ENCODE measurements at places on chromosomes 12 and 14.

GRCh38 chr12:121939186-121939585 is 20.8 kb downstream of the CFAP251 start:
- DNase-seq: no peak

DNA sequence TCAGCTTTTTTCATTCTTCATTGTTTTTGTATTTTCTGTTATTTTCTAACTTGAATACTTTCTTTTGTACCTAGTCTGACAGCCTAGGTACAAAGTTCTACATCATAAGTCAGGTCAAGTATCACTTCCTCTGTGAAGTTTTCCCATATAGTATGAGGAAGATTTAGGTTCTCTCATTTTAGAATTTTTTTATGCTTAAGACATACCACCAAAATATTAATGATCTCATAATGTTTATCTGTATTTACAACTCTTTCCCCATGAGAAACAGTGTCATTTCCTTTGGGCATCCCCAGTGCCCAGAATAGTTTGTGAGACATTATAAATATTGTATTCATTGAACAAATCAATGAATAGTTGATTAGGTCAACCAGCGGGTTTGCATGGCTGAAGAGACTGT is 3.1 kb upstream of the ATF7IP start:
- no peak for DNase-seq

- no peak for DNase-seq
Measured at GRCh38 chr12:40342010-40342409, 117.2 kb downstream of the LRRK2 start.

- DNase-seq: peak; percentile 84
Measured at GRCh38 chr12:6869049-6870021, 2.0 kb downstream of the TPI1 start.

DNA sequence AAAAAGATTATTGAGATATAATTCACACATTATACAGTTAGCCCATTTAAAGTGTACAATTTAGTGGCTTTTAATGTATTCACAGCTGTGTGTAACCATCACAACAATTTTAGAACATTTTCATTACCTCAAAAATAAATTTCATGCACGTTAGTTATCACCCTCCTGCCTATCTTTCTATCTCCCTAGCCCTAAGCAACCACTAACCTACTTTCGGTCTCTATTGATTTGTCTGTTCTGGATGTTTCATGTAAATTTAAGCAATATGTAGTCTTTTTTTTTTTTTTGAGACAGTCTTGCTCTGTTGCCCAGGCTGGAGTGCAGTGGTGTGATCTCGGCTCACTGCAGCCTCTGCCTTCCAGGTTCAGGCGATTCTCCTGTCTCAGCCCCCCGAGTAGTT is 439.4 kb downstream of the PCNX1 start:
- DNase-seq: no peak

DNA sequence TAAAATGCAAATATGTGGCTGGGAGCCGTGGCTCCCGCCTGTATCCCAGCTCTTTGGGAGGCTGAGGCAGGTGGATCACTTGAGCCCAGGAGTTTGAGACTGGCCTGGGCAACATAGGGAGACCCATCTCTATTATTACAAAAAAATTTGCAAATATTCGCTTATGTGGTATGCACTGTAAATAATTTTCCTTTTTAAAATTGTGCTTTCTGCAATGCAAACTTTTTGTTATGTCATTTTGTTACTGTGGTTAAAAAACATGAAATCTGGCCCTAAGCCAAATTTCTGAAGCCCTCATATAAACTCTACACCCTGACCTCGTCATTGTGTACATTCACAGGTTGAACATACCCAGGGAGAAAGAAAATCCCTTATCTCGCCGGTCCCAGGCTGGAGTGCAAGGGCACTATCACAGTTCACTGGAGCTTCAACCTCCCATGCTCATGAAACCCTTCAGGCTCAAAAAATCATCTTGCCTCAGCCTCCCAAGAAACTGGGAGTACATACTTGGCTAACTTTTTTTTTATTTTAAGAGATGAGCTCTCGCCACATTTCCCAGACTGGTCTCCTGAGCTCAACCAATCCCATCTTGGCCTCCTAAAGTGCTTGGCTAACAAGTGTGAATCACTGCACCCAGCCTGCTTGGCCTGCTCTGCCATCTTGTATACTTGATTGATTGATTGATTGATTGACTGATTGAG is 24.7 kb downstream of the TRAPPC6B start:
- no peak for DNase-seq

DNA sequence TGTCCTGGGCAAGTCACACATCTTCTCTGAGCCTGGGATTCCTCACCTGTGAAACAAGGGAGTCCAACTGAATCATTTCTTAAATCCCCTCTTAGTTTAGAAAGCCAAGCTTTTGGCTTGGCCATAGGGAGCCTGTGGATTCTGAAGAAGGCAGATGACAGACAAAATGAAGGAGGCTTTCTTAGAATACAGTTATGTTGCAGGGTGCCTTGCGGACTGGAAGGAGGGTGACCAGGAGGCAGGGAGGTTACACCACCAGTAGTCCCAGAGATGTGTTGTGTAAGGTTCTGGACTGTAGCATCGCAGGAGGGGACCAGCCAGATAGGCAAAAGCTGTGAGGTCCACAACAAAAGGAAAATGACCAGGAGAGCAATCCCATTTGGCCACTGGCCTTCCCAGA is 8.2 kb upstream of the ACVR1B start:
- no peak for DNase-seq

DNA sequence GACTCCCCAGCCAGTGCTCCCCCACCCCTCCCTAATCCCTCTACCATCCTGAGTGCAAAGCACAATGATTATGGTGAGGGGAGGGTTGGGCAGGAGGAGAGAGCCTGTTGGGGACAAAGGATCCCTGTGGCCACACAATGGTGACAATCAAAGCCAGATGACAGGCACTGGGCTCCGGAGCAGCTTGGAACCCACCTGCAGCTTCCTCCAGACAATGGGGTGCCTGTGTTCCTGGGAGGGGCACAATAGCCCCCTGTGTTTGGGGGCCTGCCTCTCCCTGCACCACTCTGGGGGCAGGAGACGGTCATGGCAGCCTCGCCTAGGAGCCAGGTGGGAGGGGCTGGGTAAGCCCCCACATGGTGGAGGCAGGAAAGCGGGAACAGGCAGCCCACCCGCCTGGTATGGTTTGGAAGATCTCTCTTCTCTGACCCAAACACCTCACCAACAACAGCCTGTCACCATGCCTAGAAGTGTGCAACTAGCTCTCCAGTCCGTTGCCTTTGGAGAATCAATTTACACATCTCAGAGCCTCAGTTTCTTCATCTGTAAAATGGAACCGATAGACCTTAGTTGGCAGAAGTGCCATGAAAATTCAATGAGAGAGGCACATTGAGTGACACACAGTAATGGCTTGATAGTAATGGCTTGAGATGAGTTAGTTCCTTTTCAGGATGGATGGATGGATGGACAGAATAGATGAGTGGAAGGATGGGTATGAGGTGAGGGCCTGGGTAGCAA is 53.0 kb downstream of the MVK start:
- DNase-seq: no peak

GRCh38 chr12:45168976-45169375 is 46.9 kb upstream of the ANO6 start:
- no peak for DNase-seq

GRCh38 chr12:68416826-68417225 is 84.7 kb upstream of the MDM1 start:
- DNase-seq: peak; percentile 67

- no peak for DNase-seq
Measured at GRCh38 chr12:27436029-27436428, 10.5 kb upstream of the SMCO2 start.

DNA sequence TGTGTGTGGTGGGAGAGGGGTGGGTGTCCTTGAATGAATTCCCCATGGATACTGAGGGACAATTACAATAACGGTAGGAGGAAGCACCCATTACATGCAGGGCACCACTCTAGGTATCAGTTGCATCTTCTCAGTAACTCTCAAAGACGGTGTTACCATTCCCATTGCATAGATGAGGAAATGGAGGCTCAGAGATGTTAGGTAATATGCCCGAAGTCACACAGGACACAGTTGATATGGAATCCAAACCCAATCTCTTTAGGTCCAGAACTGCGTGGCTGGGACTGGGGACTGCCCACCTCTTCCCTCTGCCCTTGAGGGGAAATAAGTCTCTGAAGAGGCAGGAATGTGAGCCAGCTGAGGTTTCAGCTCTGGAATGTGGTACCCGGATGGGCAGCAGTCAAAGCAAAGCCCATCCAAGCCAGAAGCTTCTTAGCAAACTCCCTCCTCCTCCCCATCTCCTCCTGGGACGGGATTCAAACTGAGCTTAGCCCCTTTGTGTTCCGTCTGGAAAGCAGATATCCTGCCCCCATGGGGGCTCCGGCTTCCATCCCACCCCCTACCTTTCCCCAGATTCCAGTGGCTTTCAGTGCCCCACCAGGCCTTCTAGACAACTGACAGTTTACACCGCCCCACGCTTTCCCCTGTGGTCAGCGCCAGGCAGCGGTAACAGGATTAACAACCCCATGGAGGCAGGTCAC is 187.5 kb downstream of the RBM19 start:
- no peak for DNase-seq

- no peak for DNase-seq
Measured at GRCh38 chr12:97134495-97134894, 227.4 kb downstream of the NEDD1 start.

GRCh38 chr14:35532783-35533356 is 1.1 kb upstream of the INSM2 start:
- no peak for DNase-seq

DNA sequence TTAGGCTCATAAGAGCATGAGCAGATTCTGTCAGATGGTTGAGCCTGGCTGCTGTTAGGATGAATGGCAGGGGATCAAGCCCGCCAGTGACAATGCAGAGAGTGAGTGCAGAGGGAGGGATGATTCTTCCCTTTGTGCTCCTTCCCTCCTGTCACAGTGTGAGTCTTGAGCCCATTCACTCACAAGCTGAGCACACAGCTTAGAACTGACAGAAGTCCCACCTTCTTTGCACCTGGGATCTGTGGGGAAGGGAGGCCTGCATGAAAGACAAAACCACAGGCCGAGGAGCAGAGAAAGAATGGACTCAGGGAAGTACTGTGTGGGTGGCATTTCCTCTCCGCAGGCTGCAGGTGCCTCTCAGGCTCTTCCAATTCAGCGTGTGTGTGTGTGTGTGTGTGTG is 160.6 kb downstream of the KCNA5 start:
- no peak for DNase-seq

DNA sequence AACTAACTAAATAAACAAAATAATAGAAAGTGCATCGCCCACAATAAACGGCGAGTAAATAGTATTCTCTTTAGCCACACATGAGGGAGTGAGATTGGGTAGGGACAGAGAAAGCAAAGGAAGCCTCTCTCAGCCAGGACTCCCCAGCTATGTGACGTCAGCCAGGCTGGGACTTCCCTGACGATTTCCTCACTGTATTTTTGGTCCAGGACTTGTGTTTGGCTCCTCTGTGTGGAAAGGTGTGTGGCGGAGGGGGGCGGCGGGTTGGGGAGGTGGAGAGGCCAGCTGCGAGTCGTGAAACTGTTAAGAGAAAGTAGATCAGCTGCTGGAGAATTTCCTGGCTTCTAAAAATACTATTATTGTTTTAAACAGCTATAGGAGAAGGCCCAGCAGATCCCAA is 1124.6 kb downstream of the AACS start:
- no peak for DNase-seq

- no peak for DNase-seq
Measured at GRCh38 chr12:2769866-2770533, 24.8 kb upstream of the FKBP4 start.

DNA sequence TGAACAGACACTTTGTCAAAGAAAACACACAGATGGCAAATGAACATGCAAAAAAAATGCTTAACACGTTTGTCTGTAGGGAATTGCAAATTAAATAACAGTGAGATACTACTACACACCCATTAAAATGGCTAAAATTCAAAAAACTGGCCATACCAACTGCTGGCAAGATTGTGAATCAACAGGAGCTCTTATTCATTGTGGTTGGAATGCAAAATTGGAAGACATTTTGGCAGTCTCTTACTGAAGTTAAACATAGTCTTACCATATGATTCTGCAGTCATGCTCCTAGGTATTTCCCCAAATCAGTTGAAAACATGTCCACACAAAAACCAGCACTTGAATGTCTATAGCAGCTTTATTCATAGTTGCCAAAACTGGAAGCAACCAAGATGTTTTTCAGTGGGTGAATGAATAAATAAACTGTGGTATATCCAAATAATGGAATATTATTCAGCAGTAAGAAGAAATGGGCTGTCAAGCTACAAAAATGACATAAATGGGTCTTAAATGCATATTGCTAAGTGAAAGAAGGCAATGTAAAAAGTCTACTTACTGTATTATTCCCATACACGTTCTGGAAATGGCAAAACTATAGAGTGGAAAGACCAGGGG is 91.4 kb downstream of the PLEKHA5 start:
- DNase-seq: peak; percentile 56

DNA sequence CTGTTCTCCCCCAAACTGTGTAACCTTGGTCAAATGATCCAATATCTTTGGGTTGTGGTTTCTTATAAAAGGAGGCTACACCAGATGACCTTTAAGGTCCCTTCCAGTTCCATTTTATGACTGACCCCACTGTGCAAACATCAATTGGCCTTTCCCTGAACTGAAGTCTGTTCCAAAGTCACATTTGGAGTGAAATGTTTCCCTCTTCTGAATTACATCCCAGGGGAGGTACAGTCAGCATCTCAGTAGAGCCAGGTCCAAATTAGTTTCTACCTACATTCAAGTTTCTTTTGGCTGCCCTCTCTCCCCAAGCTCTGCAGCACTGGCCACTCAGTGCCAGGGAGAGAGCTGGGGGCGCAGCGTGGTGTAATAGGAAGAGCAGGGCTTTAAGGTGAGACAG is 34.4 kb downstream of the LIMA1 start:
- no peak for DNase-seq

GRCh38 chr14:28765169-28765830 is 1.3 kb upstream of the FOXG1 start:
- no peak for DNase-seq

Measured in ELR (cell line).